Nephron progenitor cell (in vitro differentiated cells): ENCODE measurements at places on chromosomes 7 and 10.

- DNase-seq, result no peak
Measured at GRCh38 chr7:41103331-41103730, 599.6 kb downstream of the INHBA start.

DNA sequence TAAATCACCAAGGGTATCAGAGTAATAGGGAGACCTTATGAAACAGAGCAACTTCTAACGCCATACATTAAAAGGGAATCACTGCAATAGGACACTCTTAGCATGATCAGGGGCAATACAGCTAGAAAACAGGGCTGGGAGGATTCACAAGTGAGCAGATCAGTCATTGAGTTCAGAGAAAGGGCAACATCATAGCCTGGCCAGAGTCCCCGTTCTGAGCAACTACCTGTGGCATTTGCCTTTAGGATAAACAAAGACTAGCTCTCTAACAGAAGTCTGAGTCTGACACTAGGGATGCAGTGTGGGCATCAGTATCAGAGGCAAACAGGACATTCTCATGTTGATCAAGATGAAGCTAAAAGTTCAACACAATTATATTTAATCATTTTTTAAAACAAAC lies 297.9 kb downstream of the DGKB start:
- no peak for DNase-seq

DNA sequence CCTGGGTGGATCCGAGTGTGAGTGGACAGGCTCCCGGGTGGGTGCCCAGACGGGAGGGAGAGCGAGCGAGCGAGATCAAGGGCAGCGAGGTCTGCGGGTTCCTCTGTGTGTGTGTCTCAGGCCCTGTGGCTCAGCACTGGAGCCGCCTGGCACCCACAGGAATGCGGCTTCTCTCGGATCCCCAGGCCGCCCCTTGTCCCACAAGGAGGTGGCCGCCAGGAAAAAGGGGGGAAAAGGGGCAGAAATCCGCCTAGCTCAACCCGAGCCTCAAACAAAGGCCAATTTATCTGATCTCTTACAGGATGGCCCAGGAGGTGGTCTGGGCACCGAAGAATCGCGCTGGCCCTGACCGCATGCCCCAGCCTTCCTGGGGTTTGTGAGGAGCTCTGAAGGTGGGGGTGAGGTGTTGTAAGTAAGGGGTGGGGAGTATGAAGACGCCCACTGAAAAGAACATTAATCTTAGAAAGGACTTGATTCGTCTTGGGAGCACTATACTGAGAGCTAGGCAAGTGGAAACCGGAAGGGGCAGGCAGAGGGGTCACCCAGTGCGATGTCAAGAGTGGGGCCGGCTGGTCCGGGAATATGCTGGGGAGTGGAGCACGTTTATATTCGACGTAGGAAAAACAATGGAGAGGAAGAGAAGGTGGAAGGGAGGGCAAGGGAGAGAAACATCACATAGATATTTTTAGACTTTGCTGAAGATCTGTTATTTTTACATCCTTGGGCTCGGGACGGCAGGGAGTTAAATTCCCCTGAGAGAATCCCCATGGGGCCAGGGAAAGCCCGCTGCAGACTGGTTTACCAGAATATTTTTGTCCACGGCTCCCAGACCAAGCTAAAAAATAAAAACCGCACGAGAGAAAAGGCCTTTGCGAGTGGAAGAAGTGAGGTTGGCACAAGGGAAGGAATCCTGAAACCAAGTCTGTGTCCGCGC lies 7.2 kb downstream of the DLX5 start:
- DNase-seq, result no peak

GRCh38 chr7:115701141-115701540 lies 329.4 kb downstream of the TFEC start:
- no peak for DNase-seq

- no peak for DNase-seq
Measured at GRCh38 chr10:76281659-76282058, 850.2 kb downstream of the LRMDA start.

DNA sequence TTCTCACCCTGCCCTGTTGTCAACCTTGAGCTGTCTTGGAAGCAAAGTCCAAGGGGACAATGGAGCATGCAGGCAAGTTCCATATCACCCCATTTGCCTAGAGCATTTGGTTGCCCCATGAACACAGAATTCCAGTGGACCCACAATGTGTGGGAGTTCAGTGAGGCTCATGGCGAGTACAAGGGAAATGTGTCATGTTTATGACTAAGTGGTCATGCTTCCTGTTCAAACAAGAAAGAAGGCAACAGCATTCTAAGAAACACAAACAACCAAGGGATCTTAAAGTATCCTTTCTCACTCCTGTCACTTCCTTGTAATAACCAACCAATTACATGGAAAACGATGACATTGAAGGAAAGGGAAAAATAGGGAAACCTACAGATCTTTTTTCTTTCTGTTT lies 513.0 kb downstream of the INHBA start:
- no peak for DNase-seq
